Right forelimb (tissue), 1 donor: ENCODE measurements at places on chromosomes 7 and 10.

- DNase-seq, result no peak
Measured at GRCh38 chr7:47226696-47227095, 355.2 kb downstream of the TNS3 start.

GRCh38 chr7:92753614-92754013 is 82.8 kb downstream of the CDK6 start:
- no peak for DNase-seq

DNA sequence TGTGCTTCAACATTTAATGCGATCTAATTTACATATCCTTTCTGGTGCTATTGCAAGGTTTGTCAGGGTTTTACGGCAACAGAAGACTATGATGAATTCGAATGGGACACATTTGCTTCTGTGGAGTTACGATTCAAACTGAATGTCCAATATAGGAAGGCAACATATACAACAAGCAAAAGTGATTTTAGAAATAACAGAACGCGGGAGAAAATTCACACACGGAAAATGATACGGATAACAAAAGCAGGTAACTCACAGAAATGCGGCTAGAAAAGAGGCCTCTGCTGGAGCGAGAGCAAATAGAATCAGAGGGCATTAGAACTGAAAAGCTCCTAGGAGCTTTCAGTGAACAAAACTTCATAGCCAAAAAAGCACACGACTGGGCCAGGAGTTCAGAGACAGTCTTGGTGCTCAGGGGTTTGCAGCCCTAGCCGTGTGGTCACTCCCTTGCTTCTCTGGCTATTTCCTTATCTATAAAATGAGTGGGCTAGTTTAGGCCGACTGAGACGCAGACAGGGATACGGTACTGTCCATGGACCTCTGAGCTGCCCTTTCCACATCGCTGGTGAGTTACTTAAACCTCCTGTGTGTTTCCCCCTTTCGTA is 557 bp upstream of the TAX1BP1 start:
- no peak for DNase-seq

- DNase-seq, result no peak
Measured at GRCh38 chr10:11663763-11664555, 52.5 kb upstream of the USP6NL start.

GRCh38 chr7:31082017-31082416 is 29.9 kb downstream of the ADCYAP1R1 start:
- DNase-seq, result no peak

GRCh38 chr10:21515361-21516241 is 9.9 kb downstream of the SKIDA1 start:
- peak; percentile 47 for DNase-seq

GRCh38 chr7:80703272-80703671 is 64.8 kb downstream of the CD36 start:
- no peak for DNase-seq
